ENCODE measurements at places on chromosomes 1 and 21. TPM values are rescaled to one million over a fixed set of nuclear protein-coding genes. Genes with fewer than 3 reads are reported as not detected.
A peak's percentile ranks its signal among the peaks of the same experiment; 100 is the strongest.

DNA sequence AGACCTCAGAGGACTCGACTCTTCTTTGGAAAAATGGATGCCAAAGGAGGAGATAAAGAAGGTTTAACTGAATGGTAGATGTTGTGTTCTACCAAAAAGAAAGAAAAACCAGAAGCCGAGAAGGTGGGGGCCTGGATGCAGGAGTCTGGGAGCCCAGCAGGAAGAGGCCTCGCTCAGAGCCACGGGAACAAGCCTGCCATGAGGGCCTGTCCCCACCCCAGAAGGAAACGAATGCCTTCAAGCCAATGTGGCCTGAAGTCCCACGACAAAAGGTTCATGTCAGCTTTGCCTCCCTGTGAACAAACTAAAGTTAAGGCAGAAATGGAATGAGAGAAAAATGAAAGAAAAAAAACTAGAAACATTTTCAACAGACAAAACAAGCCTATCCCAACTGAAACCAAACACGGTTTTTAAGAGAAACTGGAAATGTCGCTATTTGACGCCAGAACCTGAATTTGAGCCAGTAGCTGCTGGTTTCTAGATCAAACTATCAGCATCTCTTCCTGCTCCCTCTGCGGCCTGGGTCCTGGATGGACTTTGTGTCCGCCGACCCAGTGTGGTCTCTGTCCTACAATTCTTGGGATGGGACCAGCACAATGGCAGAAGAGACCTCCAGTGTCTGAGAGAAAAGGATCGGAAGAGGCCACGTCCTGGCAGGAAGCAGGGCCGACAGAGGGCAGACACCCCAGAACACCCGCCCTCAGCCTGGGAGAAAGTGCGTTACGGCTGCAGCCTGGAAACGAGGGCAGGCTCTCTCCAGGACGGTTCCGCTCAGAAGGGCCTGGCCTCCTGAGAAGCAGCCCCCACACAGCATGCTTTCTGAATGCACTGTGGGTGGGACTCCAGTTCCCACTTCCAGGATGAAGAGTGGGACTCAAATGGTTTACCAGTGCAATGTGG is 35.2 kb downstream of the SLC45A1 start:
- DNase-seq, result no peak

DNA sequence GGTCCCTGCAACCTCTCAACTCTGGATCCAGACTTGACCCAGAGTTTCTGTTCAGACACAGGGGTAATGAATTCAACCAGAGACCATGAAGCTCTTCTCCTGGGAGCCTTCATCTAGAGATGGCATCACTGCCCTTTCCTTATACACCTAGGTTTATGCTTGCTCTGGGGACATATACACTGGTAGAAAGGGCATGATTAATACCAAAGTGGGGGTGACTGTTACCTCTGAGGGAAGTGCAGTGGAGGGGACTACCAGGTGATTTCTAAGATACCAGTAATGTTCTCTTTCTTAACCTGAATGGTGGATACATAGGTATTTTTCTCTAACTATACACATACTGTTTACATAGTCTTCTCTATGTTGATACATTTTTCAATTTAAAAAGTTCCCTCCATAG is 48.4 kb downstream of the JAK1 start:
- no peak for DNase-seq

GRCh38 chr1:197277166-197277565 is 9.1 kb downstream of the CRB1 start:
- DNase-seq, result no peak

DNA sequence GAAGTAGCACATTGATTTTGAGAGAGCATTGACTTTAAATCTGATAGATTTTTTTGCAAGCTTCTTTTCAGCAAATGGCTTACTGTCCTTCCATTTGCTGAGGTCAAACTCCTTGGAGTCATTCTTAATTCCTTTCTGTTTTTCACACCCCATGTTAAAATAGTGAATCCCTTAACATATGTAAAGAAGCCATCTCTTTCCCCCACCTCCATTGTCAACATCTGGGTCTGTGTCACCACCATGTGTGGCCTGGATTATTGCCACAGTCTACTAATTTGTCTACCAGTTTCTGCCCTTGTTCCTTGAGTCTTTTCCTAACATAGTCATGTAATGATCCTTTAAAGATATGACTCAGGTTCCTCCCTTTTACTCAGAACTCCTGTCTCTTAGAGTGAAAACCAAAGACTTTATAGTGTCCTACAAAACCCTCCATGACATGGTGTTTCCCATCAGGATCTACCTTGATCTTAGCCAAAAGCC is 104.7 kb downstream of the ST6GALNAC3 start:
- no peak for DNase-seq

DNA sequence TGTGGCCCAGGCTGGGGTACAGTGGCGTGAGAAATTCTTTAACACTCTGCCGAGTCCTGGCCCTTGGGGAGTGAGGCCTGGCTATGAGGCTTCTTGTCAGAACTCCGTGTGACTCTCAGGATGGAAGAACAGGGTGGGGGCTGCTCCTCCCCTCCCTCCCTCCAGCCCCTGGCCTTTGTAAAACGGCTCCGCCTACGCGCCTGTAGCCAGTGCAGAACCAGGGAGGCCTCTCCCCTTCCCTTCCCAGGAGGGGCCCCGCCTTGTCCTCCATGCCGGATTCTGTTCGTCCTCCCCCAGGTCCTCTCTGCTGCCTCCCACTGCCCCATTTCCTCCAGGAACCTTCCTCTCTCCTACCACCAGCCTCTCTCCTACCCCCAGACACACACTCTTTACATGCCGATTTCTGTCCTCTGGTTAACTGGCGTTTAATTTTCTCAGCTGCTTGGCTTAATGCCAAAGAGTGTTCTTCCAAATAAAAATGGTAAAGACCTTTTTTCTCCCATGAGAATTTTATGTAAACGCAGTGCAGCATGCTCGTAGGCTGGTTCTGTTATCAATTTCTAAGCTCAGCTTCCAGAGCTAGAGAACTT is 21.0 kb downstream of the PDE9A start:
- no peak for DNase-seq

GRCh38 chr21:40276001-40276400 is 408.8 kb downstream of the PCP4 start:
- DNase-seq, result no peak

DNA sequence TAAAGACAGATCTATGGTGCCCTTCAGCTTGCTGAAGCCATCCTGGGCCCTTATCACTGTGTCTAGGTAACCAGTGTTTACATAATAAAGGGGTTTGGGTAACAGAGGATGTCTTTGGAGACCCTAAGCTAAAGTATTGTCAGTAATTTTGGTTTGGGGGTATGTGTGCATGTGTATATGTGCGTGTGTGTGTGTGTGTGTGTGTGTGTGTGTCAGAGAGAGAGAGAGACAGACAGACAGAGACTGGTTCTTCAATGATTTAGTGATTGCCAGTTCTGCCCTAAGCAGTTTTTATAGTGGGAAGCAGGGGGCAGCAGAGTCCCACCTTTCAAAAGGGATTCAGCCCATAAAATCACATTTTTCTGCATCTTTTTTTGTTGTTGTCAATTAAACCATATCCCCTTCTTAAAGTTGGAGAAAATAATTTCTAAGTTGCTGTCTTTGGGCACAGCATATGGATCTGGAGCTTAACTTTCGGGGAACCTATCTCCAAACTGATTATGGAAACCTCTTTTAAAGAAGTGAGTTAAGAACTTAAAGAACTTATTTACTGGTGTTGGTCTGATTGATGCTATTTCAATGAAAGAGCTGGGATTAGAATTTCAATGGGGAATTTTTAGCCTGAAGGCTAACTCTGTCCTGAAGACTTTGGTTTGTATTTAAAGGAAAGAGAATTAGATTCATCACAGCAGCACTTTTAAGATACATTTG is 51.1 kb downstream of the ZNF326 start:
- DNase-seq, result peak; percentile 55

DNA sequence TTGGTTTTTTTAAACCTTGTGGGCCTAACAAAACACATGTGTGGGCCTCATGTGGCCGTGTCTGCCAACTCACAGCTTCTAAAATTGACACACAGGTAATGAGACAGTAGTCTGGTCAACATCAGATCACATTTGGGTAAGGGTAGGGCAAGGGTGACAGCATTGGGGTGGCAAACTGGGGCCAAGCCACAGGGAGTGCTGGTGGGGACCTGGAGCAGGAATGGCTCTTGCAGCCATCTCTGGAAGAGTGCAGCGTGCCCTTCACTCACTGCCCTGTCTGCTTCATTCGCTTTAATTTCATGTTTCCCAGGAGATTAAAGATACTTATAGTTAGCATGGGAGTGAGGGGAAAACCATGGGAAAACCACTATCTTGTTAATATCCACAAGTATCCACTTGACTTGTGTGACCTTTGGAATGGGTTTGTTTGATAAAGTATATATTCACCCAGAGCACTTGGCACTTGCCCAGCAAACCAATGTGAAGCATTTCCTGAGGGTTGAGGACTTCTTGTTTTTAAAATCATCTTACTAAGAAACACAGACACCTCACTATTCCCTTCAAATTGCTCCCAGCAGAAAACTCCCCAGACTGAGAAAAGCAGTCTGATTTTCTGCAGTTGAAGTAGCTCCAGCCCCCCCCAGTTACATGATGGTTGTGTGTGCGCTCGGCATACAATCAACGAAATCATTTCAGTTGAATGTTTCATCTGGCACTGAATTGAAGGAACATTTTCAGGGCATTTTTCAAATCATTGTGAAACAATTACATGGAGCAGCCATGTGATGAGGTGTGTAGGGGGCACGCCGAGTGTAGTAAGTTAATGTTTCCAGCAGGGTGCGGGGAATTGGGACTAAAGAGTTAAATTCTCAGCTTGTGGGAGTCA is 175.7 kb downstream of the VPS13D start:
- DNase-seq, result no peak

DNA sequence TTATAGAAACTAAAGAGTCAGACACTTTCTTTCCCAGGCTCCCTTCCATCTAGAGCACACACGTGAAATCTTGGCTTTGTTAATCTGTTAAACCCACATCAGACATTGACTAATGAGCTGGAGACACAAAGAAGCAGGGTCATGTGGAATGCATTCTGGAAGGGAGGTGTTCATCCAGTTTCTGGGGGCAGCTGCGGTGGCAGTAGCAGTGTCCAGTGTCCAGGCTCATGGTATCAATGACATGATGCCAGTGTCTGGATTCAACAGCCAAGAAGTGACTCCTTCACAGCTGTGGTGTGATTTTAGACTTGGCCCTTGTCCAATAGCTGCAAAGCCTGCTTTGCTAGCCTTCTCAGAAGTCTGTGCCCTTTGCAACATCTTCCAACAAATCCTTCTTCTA is 95.2 kb downstream of the NTPCR start:
- no peak for DNase-seq

DNA sequence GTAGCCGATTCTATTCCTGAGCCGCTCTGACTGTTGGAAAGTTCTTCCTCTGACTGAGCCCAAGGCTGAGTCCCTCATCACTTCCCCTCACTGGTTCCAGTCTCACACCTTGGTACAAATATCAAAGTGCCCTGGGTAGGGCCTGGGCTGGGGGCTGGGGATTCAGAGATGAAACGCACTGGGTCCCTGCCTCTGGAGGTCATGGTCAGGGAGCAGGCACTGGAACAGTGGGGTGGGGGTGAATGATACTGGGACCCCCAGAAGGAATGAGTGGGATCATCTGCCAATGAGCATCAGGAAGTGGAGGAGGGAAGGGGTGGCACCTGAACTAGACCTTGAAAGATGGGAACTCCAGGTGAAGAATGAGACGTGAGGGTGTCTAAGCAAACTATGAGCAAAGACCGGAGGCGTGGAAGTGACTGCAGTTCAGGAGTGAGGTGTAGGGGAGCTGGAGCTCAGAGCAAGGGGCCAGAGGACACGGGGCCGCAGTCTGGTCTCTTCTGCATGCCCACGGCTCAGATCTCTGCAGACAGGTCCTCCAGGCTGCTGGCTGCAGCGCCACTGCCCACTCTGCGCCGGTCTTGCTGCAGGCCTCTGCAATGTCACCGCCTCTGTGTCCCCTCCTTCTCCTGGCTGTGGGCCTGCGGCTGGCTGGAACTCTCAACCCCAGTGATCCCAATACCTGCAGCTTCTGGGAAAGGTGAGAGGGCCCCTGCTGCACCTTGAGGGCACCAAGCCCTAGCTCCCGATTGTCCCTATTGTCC is 10.0 kb downstream of the PEAR1 start:
- no peak for DNase-seq

DNA sequence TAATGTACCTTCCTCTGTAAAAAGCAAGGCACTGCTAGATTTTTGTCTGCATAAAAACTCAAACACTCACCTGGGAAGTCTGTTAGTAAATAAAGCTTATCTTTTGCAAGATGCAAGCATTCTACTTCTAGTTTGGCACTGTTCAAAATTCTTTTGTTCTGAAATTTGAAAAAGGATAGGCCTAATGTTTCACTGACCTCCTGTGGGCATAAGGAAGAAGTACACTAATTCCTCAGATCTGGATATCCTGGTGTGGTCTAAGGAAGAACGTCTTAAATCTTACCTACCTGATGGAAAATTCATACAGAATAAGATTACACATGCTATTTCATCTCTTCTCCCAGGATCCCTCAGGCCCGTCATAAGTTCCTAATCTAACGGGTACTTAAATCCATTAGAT is 93.5 kb upstream of the CAMK1G start:
- DNase-seq, result no peak

DNA sequence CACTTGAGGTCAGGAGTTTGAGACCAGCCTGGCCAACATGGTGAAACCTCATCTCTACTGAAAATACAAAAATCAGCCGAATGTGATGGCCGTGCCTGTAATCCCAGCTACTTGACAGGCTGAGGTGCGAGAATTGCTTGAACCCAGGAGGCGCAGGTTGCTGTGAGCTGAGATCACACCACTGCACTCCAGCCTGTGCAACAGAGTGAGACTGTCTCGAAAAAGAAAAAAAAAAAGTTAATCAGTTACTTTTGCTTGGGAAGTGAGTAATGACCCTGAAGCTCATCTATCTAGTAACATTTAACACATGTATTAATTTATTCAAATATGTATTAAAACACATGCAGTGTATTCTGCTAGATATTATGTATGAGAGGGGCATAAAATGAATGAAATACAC is 49.4 kb downstream of the ZNF326 start:
- DNase-seq, result no peak

GRCh38 chr1:224358237-224358636 is 1.6 kb downstream of the CNIH4 start:
- no peak for DNase-seq

GRCh38 chr1:33140153-33141149 is 41.4 kb downstream of the TRIM62 start:
- DNase-seq, result no peak

NCF2 gene
- total RNA-seq, result 14.0 TPM

IGSF5 gene
- not detected for total RNA-seq

REG4 gene
- 0.64 TPM for total RNA-seq

SPRR2E gene
- total RNA-seq, result not detected

DNM3 gene
- total RNA-seq, result 0.96 TPM

TMPRSS3 gene
- total RNA-seq, result 11.5 TPM

FCRLB gene
- 0.10 TPM for total RNA-seq

GIPC2 gene
- total RNA-seq, result 0.31 TPM

USP16 gene
- 36.1 TPM for total RNA-seq

RUNX3 gene
- 72.3 TPM for total RNA-seq

MFN2 gene
- total RNA-seq, result 52.3 TPM

KRTAP19-3 gene
- not detected for total RNA-seq

Measured in activated naive CD4-positive, alpha-beta T cell treated with anti-CD3 and anti-CD28 coated beads for 36 hours (primary cell).